Upper lobe of left lung (tissue), 6 donors: ENCODE measurements at places on chromosomes 12 and 14. TPM values are rescaled to one million over a fixed set of nuclear protein-coding genes. Genes with fewer than 3 reads are reported as not detected.

GRCh38 chr12:132247718-132248452 lies 81.5 kb downstream of the GALNT9 start:
- DNase-seq = no peak

GRCh38 chr14:89473989-89474388 lies 57.0 kb upstream of the FOXN3 start:
- no peak for DNase-seq

DNA sequence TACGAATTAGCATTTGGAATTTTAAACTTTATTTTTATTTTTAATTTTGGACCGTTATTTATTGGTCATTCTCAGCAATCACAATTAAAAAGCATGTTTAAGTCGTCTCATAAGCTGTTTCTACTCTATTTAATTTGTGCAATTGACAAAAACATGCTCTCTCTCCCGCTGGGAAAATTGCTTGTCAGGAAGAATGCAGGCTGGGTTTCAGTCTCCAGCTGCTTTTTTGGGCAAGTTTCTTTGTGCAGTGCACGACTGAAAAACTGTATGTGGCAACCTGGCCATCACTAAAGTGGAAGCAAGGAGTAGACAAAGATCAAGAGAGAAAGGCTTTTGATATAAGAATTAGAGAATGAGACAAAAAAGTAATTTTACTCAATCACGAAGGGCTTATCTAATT lies 941.5 kb upstream of the MDGA2 start:
- DNase-seq = no peak

GRCh38 chr12:113445544-113446171 lies 23.5 kb downstream of the SDSL start:
- DNase-seq = no peak

DNA sequence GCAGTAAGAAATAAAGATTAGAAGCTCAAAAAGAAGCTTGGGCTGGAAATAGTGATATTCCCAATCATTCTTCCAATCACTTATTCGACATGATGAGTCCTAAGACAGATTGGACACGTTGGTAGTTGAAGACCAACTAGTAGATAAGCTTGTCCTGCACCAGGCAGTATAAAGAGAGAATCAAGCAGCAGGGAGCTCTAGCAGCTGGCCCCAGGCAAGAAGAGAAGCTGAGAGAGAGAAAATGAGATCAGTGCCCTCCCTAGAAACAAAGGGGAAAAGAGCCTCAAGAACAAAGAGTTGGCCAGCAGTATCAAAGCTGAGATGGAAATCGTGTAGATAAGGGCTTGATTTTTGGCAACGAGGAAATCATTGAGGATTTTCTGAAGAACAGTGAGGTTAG lies 20.6 kb downstream of the RASSF8 start:
- no peak for DNase-seq

Gene GLIPR1L1
- not detected for total RNA-seq

Gene SYNDIG1L
- total RNA-seq = 4.1 TPM

Gene NPFF
- total RNA-seq = not detected

DNA sequence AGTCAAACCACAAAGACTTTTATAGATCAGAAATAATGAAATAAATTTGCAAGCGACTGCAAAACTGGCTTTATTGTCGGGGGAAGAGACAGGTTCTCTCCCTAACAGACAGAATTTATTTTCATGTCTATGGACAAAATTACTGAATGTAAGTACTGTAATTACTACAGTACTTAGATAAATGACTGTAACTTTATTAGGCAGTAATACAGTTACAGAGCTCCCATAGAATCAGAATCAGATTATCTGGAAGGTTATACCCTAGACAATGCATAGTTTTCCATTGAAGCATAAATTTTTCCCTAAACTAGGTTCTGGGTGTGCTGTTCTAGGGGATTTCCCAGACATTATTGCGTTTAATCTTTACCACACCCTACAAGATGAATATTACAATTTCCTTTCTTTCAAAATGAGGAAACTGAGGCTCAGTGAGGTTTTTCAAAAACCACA lies 114.2 kb downstream of the C12orf75 start:
- no peak for DNase-seq

Gene CBLN3
- 3.5 TPM for total RNA-seq

- no peak for DNase-seq
Measured at GRCh38 chr12:126798449-126798848, 1468.5 kb upstream of the TMEM132C start.

Gene KLRD1
- total RNA-seq = 10.9 TPM

Gene ASPG
- 14.7 TPM for total RNA-seq

GRCh38 chr14:93832081-93832480 lies 43.8 kb upstream of the PRIMA1 start:
- no peak for DNase-seq
